ENCODE measurements at places on chromosomes 1 and 21.

- no peak for DNase-seq
Measured at GRCh38 chr21:26736449-26736848, 108.8 kb downstream of the ADAMTS1 start.

GRCh38 chr1:147545133-147545532 is 3.8 kb downstream of the BCL9 start:
- peak; percentile 72 for DNase-seq

GRCh38 chr1:235270625-235271024 is 57.4 kb downstream of the ARID4B start:
- no peak for DNase-seq

- no peak for DNase-seq
Measured at GRCh38 chr1:205294934-205295333, 26.6 kb downstream of the NUAK2 start.

GRCh38 chr1:218933513-218933912 is 240.2 kb upstream of the LYPLAL1 start:
- no peak for DNase-seq

Data from activated naive CD4-positive, alpha-beta T cell (primary cell).